Dermis blood vessel endothelial cell (primary cell): ENCODE measurements at places on chromosomes 1 and 21. TPM values are rescaled to one million over a fixed set of nuclear protein-coding genes. Genes with fewer than 3 reads are reported as not detected.

The YIPF1 gene
- 13.4 and 14.9 TPM in 2 replicates for total RNA-seq

DNA sequence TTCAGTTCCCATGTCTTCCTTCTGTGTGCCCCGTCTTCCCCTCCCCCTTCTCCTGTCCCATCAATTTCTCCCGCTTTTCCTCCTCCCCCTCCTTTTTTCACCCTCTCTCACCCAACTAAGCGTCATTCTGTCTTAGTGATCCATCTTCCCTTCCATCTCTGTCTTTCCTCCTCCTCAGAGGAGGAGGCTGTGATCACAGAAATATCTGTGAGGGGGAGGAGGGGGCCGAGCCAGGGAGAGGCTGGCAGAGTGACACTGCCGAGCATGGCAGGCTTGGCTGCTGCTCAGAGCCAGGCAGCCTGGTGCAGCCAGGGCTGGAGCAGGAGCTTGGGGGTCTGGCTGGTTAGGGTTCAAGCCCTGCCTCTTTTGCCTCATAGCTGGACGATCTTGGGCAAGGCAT lies 7.6 kb downstream of the HTR6 start:
- no peak for DNase-seq

DNA sequence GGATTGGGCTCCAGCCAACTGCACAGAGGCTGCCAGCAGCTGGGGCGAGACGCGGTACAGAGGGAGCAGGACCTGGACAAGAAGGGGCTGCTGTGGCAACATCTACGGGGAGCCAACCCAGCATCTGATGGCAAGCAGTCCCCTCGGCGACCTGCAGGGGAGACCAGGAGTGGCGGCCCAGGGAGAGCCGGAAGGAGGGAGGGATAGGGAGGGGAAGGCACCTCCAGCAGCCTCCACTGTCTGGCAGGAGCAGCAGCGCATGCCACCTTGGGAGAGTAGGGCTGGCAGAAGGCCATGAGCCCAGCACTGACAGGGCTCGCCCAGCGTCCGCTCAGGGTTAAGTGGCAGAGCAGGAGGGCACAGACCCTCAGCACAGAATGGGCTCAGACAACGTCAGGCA lies 17.3 kb downstream of the CHD5 start:
- no peak for DNase-seq

GRCh38 chr21:45320261-45321025 lies 32.7 kb upstream of the POFUT2 start:
- DNase-seq: no peak

- no peak for DNase-seq
Measured at GRCh38 chr1:209766051-209766450, 10.2 kb downstream of the TRAF3IP3 start.

DNA sequence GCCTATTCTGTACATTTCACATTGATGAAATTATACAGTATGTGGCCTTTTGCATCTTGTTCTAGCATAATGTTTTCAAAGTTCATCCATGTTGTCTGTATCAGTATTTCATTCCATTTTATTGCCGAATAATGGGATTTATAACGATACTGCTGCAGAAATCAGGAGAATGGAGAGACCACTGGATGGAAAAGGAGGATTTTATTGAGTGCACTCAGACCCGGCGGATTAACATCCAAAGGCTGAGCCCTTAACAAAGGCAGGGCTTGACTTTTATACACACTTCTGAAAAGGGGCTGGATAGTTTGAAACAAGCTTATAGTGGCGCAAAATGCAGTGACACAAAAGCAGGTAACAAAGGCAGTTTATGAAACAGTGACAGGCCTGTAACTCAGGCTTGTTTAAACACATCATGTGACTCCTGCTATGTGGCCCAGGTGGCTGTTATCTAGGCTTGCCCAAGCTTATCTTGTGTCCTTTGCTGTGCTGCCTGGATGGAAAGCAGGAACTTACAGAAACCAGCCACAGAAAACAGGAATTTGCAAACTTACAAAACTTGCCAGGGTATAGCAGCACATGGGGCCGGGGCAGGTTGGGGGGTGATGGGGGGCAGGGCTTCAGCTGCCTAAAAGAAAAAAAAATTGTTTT lies 32.8 kb upstream of the KCNJ15 start:
- peak; percentile 53 for DNase-seq

The FAM167B gene
- 2.4 and 30.8 TPM in 2 replicates for total RNA-seq

GRCh38 chr1:16367258-16367967 lies 371 bp downstream of the SZRD1 start:
- DNase-seq: peak; percentile 85

DNA sequence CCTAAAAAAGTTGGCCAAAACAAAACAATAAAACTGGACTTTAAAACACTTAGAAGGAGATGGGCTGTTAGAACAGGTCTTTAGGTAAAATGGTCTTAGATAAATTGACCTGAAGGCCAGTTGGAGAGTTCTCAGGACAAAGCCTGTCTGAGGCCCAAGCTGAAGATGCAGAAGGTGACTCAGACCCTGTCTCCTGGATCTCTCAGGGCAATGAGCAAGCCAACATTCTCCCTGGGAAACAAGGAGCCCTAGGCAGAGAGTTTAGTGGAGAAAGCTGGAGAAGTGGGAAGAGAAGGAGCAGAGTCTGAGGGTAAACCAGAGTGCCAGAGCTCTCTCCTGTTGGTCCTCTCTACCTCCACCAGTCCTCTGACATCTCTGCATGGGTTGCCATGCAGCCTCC lies 70.1 kb downstream of the FCRL5 start:
- no peak for DNase-seq

The IVL gene
- total RNA-seq: not detected in 2 replicates

The KLHL12 gene
- total RNA-seq: 26.7 and 28.6 TPM in 2 replicates

- DNase-seq: peak; percentile 15
Measured at GRCh38 chr1:92298213-92298572, 594 bp downstream of the GLMN start.
